Hypothalamus (tissue), 51 donors: ENCODE measurements at places on chromosomes 2 and 18.

DNA sequence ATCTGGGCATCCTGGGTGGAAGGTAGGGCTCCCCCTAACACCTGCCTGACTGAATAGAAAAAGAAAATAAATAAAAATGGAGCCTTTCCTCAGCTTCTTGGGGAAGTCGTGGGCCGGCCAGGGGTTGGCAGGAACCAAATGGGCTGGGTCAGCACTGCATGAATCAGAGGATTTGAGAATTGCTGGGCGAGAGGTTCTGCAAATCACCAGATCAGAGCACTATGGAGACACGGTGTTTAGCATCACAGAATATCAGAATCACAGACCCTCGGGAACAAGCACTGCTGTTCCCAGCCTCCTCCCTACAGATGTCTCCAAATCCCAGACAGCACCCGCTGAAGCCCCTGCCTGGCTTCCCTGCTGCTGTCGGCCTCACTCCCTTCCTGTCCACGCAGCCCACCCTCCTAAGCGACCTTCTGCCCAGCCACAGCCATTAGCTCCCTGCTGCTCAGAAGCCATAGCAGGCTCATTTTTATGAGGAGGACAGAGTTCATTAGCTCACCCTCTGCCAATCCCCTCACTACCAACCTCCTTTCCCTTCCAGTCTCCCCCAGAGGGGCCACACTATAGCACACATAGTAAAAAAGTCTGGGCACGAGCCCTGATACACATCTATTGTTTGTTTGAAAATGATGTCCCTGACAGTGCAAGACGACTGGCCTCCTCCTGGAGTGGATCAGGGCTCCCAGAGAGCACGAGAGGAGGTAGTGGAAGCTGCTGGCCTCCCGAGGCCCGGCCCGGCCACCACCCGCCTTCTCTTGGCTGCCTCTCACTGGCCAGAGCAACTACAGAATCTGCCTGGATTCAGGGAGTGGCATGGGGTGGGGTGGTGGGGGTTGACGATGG is 64.6 kb upstream of the TAF1B start:
- no peak for DNase-seq

DNA sequence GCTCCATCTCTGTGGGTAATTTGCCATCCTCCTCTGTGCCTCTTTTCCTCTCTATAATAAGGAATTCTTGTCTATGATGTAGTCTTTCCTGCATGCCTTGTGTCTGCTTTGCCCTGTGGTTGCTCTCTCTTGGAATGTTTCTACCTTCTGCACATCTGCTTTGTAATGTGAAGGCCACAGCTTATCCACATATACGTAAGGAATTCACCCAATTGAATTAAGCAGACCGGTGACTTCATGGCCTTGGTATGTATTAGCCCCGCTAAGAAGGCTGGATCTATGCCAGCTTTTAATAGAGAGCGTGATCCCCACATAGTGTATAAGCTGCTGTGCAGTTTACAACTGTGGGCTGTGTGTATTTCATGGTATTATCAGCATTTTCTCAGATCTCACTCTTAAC is 274.7 kb downstream of the RNF144A start:
- DNase-seq, result no peak

DNA sequence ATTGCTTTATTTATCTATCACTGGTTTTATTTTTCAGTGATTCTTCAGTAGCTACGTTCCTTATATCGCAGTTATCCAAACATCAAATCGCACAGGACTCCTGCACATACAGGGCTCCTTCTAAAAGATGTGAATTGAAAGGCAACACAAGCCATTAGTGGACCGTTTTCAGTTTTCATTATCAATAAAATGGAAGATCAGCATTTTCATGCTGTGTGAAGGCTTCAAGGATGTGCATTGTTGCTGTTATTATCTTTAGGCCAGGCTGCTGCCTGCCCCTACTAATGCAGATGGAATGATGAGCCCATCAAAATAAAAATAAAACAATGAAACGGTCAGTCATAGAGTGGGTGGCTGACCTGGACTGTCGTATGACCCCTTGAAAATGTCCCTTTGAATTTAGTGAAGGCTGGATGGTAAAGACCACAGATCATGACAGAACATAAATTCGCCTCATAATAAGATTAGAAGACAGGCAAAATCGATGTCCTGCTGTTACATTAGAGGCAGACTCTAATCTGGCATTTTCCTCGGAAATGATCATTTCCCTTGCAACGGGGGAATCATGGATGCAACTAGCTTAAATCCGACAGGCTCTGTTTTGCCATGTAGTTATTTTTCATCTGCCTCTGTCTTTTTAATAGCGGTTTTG is 32.9 kb downstream of the ITGB6 start:
- no peak for DNase-seq

- no peak for DNase-seq
Measured at GRCh38 chr18:48993586-48993985, 42.8 kb upstream of the SMAD7 start.

DNA sequence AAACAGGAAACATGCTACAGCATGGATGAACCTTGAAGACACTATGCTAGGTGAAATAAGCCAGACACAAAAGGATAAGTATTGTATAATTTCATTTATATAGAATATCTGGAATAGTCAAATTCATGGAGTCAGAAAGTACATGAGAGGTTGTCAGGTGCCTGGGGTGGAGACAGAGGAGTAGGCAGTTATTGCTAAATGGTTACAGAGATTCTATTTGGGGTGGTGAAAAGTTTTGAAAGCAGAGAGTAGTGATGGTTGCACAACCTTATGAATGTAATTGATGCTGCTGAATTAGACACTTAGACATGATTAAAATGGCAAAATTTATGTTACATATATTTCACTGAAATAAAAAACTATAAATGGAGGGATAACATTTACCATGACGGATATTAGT is 197.4 kb downstream of the VAPA start:
- no peak for DNase-seq
